ENCODE measurements at places on chromosomes 5 and 9.
A peak's percentile ranks its signal among the peaks of the same experiment; 100 is the strongest.

DNA sequence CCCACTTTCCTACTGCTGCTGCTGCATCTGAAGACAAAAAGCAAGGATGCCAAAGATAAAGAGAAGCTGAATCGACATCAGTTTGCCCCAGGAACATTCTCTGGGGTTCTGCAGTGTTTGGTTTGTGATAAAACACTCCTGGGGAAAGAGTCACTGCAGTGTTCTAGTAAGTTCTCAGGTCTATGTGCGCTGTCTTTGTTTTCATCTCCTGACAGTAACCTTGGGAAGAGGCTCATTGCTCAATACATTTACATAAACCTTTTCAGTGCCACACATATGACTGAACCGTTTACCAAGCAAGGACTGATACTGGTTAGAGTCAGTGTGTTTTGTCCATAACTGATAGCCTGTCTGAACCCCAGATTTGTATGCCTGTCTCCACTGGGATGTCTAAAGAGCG, 232.1 kb downstream of the ARHGEF28 start:
- DNase-seq = no peak

DNA sequence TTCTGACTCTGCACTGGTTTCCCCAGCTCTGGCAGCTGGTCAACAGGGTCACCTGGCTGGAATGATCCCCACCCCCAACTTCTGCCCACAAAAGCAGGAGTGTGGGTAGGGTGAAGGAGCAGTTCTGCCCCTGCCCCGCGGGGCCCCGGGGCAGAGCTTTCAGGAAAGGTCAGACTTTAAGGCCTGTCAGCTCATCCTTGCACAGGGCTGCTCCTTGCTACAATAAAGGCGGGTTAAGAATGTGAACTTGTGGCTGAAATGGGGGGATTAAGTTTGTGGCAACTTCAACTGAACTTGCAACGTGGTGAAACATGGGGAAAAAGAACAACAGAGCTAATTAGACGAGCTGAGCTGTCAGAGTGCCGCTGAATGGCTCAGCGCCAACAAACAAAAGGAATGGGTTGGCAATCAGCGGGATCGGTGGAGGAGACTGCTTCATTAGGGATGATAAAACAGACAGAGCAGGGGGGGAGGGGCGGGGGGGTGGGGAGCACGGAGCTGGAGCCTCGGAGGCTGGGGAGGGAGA, 50.8 kb downstream of the CRB2 start:
- DNase-seq = no peak

DNA sequence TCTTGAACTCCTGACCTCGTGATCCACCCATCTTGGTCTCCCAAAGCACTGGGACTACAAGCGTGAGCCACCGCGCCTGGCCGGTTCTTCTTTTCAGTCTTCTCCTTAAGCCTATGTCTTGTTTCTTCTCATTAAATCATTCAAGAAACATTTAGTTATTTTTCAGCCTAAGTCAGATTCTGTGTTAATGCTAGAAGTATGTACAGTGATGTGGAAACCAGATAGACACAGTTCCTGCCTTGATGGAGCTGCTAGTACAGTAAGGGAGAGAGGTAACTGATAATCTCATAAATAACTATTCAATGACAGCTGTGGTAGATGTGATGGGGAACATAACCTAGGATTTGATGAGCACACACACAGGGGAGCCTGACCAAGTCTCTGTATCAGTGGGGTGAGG, 46.3 kb upstream of the NR3C1 start:
- no peak for DNase-seq

- DNase-seq = no peak
Measured at GRCh38 chr5:171700318-171700912, 85.2 kb upstream of the SMIM23 start.

DNA sequence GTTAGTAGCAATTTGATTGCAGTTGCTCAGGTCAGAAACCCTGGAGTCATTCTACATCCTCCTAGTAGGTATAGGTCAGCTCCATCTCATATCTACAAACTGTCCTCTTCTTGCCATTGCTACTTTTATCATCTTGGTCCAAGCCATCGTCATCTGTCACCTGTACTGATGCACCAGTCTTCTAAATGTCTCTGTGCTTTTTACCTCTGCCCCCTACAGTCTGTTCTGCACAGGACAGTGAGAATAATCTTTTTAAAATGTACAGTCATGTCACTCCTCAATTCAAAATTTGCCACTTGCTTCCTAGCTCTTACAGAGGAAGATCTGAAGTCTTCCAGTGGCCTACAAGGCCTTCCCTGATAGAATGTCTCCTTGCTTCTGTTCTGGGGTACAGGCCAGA, 6.8 kb downstream of the NNT start:
- DNase-seq = no peak

GRCh38 chr5:158807-159447, 32.4 kb upstream of the LRRC14B start:
- no peak for DNase-seq

GRCh38 chr5:33299621-33300208, 141.1 kb upstream of the TARS1 start:
- peak; percentile 44 for DNase-seq

GRCh38 chr5:136066661-136067271, 38.0 kb downstream of the TGFBI start:
- no peak for DNase-seq

DNA sequence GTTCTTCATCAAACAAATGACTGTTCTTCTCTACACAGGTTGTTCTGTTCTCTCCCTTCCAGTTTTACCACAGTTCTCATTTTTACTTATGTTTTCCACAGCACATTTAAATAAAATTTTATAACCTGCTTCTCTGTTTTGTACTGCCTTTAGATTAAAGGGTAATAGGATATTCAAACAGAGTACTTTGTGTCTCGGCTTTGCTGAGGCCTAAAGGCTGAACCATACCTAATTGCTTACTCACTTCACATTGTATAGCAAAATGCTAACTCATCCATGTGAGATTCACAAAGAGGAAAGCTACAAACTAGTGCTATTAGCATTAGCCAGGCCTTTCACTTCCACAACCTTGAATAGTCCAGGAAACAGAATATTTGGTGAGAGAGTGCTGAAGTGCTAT, 200.3 kb downstream of the TRPM3 start:
- no peak for DNase-seq

GRCh38 chr5:96926276-96926675, 9.6 kb upstream of the LNPEP start:
- no peak for DNase-seq

DNA sequence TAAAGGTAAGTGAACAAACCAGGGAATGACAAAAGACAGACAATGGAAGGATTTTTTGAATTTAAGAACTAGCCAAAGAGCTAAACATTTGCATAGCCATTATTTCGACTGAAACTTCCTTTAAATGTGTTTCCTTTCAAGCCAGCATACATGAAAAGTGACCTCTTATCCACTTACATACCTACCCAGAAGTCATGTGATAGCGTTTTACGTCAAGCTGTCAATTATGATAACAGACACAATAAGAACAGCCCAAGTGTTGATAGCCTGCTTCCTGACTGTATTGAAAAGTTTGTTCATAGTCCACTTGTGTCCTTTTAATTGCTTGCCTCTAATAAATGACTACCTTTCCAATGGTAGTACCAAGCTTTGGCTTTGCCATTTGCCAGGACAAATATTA, 206.0 kb downstream of the NFIB start:
- no peak for DNase-seq

GRCh38 chr5:1663186-1663585, 136.5 kb downstream of the MRPL36 start:
- no peak for DNase-seq

GRCh38 chr5:157248821-157249470, 17.0 kb upstream of the CYFIP2 start:
- DNase-seq = no peak

GRCh38 chr5:54446379-54446732, 9.1 kb upstream of the HSPB3 start:
- no peak for DNase-seq

DNA sequence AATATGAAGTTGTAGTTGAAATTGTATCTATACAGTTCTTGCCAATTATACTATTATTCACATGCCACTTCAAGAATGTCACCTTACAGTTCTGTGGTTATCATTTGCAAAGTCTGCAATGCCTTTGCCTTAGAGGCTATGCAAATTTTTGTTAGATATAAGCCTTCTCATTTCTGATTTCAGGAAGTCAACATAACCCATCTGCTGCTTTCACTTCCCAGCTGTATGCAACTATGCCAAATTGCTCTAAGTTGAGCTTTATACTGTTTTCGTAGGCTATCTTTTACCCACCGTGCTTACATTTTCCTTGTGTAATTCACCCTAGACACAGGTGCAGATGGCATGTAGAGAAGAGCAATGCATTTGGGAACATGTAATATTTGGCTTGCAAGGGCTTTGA, 1083.0 kb downstream of the CDH9 start:
- no peak for DNase-seq

DNA sequence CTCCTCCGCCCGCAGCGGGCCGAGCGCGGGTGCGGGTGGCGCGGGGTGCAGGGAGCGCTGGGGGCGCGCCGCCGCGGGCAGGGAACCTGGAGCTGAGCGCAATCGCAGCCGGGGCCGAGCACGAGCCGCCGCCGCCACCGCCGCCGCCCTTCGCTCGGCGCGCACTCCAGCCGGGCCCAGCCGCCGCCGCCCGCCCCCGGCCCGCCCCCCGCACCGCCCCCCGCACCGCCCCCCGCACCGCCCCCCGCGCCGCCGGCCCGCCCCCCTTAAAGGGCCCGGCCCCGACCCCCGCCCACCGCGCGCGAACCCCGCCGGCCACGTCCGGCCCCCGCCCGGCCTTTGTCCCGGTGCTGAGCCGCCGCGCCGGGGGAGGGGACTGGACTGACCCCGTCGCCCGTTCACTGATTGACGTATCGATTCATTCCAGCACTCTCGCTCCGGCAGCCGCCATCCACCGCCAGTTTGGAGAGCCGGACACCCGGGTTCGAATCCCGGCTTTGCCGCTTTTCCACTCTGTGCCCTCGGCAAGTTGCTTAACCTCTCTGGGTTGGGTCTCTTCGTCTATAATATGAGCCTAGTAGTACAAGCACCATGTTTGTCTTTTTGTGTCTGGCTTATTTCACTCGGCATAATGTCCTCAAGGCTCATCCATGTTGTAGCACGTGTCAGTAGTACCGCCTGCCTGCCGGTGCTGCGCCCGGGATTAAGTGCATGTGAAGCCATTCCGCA, at the start of gene SH3PXD2B:
SH3PXD2B (minus strand) TSS at position 168 of the 729 bp plus-strand sequence. CDS start 173 bp downstream, outside the sequence.
- DNase-seq = no peak

DNA sequence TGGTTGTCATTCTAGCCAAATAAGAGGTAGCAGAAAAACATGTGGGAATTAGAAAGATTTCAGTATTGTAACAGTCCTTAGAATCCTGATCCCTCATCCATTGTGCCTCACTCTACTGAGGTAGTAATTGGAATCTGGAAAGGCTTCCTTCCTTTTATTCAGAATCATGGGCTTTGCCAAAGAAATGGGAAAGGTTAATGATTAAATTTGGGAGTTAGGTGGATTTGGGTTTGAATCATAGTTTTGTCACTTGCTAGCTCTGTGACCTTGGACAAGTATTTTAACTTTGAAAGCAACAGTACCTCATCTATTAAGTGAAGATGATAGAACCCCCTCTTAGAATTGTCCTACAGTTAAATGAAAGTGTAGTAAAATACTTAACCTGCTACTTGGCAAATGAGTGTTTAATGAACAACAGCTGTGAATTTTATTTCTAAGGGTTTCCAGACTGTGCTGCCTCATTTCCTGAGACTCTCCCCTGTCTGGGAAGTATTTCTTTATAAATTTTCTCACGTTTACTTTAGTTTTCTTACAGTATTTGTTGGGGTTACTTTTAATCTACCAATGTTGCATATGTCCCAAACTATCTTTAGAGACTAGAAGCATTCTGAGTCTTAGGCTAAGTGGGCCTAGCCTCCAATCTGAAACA, 11.7 kb downstream of the SPDL1 start:
- DNase-seq = no peak

DNA sequence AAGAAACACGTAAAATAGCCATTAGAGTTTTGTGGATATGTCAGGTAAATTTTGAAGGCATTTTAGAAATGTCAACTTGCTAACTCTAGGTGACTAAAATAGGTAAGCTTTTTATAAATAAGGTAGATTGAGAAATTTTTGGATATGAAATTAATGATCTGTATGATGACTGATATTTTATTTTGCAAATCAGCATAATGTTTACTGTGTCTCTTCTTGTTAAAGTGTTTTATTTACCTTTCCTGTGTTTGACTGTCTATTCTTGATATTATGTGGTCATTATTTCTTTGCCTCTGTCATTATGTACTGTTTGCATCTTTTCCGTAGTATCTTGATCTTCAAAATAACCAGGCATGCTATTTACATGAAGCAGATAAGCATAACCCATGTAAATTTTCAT, 58.4 kb downstream of the ZCCHC7 start:
- no peak for DNase-seq

All from globus pallidus (tissue), 1 donor.